ENCODE measurements at places on chromosomes 3 and 15. TPM values are rescaled to one million over a fixed set of nuclear protein-coding genes. Genes with fewer than 3 reads are reported as not detected.

DNA sequence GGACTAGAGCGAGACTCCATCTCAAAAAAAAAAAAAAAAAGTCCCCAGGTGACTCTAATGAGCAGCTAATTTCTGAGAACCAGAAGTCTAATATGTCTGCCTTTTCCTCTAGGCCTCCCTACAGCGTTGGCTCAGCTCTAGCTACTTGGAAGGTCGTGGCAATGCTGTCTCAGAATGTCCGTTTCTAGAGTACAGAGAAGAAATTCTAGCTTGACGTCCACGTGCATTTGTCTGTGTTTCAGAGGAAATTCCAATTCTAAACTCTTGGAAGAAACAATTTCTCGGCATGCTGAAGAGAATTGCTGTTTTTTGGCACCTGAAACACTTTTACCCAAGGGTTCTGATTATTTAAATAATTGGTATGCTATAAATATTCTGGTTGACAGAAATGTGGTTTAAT is 78.8 kb downstream of the SOX2 start:
- no peak for DNase-seq

DNA sequence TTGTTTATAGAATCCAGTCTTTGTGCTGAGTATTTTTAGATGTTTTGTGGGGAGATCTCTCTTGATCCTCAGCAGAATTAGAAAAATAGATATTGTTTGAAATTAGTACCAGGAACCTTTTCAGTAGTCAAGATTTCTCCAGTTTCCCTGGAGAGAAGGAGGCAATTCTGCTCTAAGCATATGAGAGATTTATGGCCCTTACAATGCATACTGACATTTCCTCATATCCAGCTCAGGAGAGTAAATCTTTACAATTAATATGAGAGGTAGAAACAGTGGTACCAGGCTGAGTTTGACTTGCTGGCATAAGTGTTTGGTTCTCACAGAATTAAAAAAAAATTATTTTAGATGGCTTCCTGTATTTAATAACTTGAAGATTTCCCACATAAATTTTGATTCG is 239.1 kb upstream of the SGO1 start:
- no peak for DNase-seq

DNA sequence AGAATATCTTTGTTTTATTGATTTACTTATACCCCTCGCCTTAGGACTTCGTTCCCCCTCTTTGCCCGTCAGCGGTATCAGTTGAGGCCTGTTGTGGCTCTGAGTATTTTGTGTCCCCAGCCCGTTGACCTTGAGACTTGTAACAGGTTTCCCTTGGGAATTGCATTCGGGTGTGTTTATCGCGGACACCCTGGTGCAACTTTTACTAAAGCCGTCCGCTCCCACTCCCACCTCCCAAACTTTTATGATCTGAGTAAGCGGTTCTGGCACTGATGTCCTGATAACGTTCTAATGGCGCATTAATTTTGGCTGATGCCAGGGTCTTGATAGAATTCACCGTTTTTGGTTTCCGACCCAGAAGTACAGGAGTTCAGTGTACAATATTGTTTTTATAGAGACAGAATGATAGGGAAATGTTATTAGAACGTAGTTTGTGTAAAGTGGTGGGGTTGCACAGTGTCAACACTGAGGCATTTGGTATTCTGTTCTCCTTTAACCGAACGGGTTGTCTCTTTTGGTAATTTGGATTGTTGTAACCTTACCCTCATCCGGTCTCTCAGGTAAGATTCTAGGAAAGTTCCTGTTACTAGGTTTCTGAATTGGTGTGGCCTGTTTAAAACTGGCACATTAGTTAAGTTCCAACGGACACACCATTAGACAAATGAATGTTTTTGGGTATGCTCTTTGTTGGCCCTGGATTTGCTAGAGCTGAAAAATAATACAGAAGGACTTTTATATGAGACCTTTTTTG is 47.8 kb downstream of the OIP5 start:
- peak; percentile 8 for DNase-seq

DNA sequence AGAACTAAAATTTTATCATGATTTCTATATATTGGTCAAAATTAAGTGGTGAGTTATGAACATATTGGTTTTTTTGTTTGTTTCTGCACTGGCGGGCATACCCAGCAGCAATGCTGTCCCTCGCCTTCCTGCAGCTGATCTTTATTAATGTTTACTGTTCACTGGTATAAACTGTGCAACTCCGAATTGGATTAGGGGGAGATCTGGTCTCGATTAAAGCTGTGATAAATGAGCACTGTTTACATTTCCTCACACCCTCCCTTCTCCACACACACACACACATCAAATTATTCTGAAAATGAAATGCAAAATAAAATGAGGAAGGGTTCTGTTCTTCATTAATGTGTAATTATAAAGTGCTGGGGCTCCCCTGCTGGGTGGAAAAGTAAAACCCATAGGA is 48.5 kb upstream of the DAZL start:
- no peak for DNase-seq

DNA sequence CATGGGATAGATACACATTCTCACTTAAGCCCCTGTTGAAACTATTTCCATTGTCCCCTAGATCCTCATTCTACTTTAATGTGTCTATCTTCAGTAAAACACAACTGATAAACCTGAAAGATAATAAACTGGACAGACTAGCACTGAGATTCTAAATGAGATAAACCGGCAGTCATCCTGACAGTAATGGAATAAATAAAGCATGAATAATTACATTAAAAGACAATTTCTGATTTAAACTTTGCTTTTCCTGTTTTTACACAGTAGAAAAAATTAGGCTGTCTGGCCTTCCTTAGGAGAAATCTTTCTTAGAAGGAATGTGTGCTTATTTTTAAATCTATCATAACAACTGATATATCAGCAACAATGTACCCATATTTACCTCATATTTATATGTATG is 232.4 kb downstream of the FHIT start:
- DNase-seq, result no peak

DNA sequence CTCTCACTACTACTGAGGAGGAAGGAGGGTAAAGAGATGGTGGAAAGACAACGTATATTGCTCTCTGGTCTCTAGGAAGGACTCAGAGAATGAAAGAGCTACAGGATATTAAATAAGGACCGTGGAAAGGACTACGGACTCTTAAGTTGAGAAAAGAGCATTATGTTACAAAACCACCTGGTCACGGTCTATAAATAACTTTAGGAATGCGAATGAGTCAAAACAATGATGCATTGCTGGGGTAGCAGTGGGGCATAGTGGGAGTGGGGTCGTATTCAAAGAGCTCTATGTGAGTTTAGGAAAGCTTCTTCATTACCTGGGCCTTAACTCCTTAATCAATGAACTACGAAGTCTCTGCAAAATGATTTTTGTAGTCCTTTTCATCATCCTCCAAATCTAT is 295.7 kb upstream of the SOX14 start:
- DNase-seq, result no peak

- DNase-seq, result no peak
Measured at GRCh38 chr3:152219216-152219615, 49.5 kb upstream of the MBNL1 start.

GRCh38 chr3:143849854-143850549 is 1.7 kb upstream of the SLC9A9 start:
- no peak for DNase-seq

DNA sequence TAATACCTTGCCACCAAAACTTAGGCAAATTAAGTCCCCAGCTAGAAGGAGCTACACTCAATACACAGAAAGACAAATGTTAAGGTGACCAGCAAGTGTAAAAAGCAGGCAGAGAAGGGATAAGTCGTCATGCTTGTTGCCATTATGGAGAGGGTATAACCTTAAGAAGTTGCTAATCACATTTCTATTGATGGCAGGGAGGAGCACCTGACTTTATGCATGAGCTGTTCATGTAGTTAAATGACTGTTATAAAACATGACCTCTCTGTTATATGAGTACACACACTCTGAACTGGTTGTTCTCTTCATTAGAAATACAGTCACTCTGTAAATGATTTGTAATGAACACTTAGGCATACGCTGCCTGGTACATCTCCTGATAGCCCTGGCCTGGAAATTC is 6.6 kb upstream of the CCNL1 start:
- no peak for DNase-seq

GRCh38 chr3:120302361-120302760 is 17.3 kb upstream of the GPR156 start:
- DNase-seq, result no peak

DNA sequence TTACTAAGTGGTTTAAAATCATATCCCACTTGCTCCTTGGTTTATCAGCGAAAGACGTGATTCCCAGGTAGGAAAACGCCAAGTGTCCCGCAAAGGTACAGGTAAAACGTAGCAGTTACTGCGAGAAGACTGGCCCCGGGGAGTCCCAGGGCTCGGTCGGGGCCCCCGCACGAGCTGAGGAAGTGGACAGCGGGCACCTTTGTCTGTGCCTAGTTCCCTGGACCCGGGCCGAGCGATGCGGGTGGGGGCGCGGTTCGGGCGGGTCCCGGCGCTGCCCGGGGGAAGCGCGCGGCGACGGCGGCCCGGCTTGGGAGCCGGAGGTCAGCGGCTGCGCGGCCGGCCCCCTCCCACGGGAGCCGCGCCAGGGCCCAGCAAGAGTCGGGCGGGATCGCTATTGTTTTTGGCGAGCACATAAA is 864 bp upstream of the NEO1 start:
- no peak for DNase-seq

GRCh38 chr15:84747416-84748273 is 747 bp upstream of the ZNF592 start:
- peak; percentile 56 for DNase-seq

GRCh38 chr3:5758699-5759098 is 571.2 kb downstream of the EDEM1 start:
- DNase-seq, result no peak

DNA sequence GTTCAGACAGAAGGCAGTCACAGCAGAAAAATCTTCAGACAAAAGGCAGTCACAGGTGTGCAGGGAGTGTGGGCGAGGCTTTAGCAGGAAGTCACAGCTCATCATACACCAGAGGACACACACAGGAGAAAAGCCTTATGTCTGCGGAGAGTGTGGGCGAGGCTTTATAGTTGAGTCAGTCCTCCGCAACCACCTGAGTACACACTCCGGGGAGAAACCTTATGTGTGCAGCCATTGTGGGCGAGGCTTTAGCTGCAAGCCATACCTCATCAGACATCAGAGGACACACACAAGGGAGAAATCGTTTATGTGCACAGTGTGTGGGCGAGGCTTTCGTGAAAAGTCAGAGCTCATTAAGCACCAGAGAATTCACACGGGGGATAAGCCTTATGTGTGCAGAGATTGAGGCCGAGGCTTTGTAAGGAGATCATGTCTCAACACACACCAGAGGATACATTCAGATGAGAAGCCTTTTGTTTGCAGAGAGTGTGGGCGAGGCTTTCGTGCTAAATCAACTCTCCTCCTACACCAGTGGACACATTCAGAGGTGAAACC is 27.6 kb downstream of the ZNF589 start:
- peak; percentile 49 for DNase-seq

DNA sequence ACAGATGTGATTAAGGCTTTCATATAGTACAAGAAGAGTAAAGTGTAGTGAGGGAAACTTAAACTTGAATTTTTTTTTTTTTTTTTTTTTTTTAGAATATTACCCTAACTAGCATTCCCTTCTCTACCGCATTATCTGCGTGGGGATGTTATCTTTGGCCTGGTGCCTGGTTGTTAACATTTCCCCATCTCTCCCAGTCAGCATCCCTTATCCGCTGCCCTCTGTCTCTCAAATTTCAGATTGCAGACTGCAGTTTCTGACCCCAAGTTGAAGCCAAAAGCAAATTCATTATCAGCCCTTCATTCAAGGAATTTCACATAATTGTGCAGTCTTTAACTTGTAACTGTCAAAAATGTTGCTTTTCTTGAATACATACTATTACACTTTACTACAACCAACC is 353.0 kb downstream of the PLOD2 start:
- DNase-seq, result no peak

GRCh38 chr15:79595995-79596622 is 164.0 kb downstream of the MINAR1 start:
- peak; percentile 59 for DNase-seq

DNA sequence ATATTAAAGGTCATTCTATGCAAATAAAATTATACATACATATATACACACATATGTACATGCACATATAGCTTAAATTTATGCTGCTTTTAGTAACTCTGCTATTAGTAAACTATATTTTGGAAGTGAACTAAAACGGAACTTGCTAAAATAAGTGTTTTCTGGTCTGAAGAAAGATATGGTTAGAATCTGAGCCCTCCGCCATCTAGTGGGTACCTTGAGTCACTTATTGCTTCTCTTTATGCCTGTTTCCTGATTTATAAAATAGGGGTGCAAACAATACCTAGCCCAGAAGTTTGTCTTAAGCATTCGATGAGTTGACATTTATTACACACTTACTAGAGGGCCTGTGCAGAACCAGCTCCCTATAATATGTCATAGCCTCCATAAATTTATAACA is 255.7 kb downstream of the CNTN6 start:
- DNase-seq, result no peak

GRCh38 chr3:106710596-106710995 is 666.6 kb upstream of the CCDC54 start:
- no peak for DNase-seq

DNA sequence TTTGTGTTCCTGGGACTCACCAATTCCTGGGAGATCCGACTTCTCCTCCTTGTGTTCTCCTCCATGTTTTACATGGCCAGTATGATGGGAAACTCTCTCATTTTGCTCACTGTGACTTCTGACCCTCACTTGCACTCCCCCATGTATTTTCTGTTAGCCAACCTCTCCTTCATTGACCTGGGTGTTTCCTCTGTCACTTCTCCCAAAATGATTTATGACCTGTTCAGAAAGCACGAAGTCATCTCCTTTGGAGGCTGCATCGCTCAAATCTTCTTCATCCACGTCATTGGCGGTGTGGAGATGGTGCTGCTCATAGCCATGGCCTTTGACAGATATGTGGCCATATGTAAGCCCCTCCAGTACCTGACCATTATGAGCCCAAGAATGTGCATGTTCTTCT is 16.8 kb downstream of the OR4F15 start:
- DNase-seq, result no peak

GRCh38 chr3:43014956-43015355 is 35.8 kb downstream of the GASK1A start:
- no peak for DNase-seq

DNA sequence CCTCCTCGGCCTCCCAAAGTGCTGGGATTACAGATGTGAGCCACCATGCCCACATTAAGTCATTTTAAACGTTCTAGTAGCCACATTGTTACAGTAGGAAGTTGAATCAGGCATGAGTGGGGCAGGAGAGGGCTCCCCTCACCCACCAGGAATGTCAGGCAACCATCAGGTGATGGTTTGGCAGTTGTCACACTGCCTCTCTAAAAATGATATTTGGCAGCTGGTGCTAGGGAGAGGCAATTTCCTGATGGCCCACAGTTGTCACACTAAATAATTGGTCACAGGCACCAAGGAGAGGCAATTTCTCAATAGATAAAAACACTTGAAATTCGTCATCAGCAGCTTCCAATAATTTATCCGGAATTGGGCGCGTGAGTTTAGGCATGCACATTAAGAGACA is 79.2 kb upstream of the ABHD2 start:
- DNase-seq, result no peak

Gene GTF2A2
- total RNA-seq, result 132 TPM

Gene TNNC1
- not detected for total RNA-seq

Gene ARNT2
- total RNA-seq, result 8.0 TPM

Gene ARPP21
- not detected for total RNA-seq

Gene PDIA5
- 21.6 TPM for total RNA-seq

Gene GCNT3
- total RNA-seq, result not detected

Gene GALNT15
- 0.69 TPM for total RNA-seq

Gene CILP
- 0.03 TPM for total RNA-seq

Gene RLBP1
- total RNA-seq, result not detected

Gene ROPN1
- total RNA-seq, result not detected

Gene CCDC39
- not detected for total RNA-seq

Gene SLC51B
- not detected for total RNA-seq

Gene MAP6D1
- 1.7 TPM for total RNA-seq

Gene ISL2
- total RNA-seq, result 3.2 TPM

All from Daoy (cell line).